ENCODE measurements at places on chromosomes 16 and 17.

DNA sequence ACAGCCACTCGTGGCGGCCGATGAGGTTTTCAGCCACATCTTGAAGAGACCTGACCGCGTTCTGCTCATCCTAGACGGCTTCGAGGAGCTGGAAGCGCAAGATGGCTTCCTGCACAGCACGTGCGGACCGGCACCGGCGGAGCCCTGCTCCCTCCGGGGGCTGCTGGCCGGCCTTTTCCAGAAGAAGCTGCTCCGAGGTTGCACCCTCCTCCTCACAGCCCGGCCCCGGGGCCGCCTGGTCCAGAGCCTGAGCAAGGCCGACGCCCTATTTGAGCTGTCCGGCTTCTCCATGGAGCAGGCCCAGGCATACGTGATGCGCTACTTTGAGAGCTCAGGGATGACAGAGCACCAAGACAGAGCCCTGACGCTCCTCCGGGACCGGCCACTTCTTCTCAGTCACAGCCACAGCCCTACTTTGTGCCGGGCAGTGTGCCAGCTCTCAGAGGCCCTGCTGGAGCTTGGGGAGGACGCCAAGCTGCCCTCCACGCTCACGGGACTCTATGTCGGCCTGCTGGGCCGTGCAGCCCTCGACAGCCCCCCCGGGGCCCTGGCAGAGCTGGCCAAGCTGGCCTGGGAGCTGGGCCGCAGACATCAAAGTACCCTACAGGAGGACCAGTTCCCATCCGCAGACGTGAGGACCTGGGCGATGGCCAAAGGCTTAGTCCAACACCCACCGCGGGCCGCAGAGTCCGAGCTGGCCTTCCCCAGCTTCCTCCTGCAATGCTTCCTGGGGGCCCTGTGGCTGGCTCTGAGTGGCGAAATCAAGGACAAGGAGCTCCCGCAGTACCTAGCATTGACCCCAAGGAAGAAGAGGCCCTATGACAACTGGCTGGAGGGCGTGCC is 30.1 kb downstream of the CIITA start:
- no peak for DNase-seq

GRCh38 chr17:59521465-59522126 is 43.8 kb upstream of the DHX40 start:
- DNase-seq: peak; percentile 12

DNA sequence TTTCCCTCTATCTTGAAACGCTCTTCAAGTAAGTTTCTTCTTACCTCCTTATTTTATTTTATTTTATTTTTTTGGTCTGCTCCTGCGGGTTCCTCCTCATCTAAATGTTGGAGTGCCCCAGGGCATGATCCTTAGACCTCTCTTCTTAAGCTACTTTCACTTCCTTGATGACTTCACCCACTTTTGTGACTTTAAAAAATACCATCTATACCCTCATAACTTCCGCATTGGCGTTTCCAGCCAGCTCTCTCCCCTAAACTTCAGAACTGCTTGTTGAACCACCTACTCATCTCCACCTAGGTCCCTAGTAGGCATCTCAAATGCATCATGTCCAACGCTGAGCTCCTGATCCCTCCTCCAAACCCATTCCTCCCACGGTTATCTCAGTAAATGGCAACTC is 51.4 kb upstream of the NFAT5 start:
- DNase-seq: no peak

DNA sequence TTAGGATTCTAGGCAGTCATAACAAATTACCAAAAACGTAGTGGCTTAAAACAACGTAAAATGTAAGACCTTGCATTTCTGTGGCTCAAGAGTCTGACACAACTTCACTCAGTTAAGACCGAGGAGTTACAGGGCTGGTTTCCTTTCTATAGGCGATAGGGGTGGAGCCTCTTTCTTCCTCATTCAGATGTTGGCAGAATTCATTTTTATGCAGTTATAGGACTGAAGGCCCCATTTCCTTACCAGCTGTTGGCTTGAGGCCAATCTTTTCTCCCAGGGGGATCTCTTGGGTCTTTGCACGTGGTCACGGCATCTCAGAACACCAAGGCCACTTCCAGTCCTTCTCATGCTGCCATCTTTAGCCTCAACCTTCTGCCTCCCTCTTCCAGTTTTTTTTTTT is 145.2 kb downstream of the KCNJ2 start:
- DNase-seq: no peak

- DNase-seq: no peak
Observed at GRCh38 chr17:57401556-57402488, 145.5 kb downstream of the MSI2 start.

Data from stimulated activated CD8-positive, alpha-beta memory T cell treated with anti-CD3 and anti-CD28 coated beads, Interleukin-7, amount 100 ng/mL, for 4 hours (primary cell).